Activated naive CD4-positive, alpha-beta T cell (primary cell): ENCODE measurements at places on chromosomes 1 and 21.

GRCh38 chr1:68449901-68450300, at the start of gene RPE65:
Gene RPE65, minus strand, starts transcription at chr1:68449954. Its CDS starts 49 bp downstream, at chr1:68449905.
- DNase-seq, result no peak

DNA sequence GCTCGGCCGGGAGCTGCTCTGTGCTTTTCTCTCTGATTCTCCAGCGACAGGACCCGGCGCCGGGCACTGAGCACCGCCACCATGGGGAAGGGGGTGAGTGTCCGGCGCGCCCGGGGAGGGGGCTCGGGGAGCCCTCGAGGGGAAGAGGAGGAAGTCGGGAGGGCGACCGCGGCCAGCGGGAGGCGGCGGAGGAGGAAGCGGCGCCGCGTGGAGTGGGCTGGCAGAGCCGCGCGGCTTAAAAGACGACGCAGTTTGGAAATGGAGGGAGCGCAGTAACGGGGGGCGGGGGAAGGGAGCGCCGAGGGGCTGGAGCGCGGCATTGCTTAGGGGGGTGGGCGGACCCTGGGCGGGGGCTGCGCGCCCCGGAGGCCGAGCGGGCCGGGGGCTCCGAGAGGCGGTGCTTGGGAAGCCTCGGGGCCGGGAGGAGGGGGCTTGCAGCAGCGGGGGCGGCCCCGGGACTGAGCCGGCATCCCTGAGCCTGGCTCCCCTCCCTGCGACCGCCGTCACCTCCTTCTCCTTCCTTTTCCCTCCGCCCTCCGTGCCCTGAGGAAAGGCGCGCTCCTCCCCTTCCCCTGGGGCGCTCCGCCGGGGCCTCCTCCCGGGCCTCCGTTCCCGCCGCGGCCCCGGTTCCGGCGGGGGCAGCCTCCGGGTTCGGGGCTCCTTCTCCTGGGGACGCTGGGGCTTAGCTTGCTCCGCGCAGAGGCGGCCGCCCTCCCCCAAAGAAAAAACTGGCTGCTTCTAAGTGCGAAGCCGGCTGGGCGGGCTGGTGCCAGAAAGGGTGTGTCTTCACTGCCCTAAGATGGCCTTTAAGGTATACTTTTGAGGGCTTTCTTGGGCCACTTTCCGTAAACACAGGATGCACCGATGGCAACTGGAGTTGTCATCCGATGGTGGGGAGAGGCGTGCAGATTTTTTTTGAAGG, 648 bp downstream of the ATP1A1 start:
- peak; percentile 49 for DNase-seq

DNA sequence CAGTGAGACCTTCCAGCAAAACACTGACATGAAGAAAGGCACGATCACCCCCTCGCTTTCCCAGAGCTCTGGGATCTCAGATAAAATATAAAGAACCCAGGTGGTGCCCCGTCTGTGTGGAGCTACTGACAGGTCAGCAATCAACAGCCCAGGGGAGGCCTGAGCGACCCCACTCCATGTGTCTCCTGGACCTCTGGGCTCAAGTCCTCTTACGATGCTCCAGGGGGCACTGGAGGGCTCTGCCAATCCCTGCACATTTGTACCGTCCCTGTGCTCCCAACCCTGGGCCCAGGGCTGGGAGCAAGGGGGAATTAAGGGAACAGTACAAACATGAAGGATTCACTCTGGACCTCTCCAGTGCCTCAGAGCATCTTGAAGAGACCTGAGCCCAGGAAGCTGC, 12.5 kb downstream of the S100A7A start:
- no peak for DNase-seq

GRCh38 chr1:115036814-115037507, 7.3 kb downstream of the TSHB start:
- no peak for DNase-seq

- DNase-seq, result no peak
Measured at GRCh38 chr1:93876244-93876643, 2.8 kb downstream of the DNTTIP2 start.

DNA sequence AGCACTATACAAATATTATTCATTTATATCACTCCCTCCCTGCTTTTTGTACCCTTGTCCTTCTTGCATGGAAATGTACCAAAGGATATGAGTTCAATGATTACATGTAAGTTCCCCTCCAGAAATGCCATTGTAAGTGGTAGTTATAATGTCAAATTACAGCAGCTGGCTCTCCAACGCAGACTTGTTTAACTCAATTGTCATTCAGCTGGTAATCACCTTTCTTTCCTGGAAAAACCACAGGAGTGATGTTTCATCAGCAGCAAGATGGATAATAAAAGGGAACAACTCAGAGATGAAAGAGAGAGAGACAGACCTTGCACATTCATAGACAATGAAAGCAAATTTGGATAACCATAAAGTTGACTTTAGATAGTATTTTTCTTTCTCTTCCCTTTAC, 578.6 kb upstream of the PBX1 start:
- no peak for DNase-seq
